ENCODE measurements at places on chromosomes 2 and 18.

DNA sequence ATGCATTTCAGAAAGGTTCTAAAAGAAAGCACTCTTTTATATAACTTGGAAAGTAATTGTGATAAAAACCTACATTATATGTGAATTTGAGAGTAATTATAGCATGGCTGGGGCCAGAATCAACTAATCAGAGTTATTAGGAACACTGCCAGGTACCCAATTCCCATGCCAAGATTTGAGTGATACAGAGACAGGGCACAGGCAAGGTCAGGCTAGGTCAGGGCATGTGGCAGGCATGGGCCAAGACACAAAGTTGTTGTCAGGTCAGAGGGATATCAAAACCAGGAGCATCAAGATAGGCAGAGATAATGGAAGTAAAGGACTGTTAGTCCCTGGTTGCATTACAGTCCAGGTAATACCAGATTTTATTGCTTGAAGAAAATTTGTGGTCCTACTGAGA lies 87.4 kb downstream of the MYO3B start:
- DNase-seq: no peak

DNA sequence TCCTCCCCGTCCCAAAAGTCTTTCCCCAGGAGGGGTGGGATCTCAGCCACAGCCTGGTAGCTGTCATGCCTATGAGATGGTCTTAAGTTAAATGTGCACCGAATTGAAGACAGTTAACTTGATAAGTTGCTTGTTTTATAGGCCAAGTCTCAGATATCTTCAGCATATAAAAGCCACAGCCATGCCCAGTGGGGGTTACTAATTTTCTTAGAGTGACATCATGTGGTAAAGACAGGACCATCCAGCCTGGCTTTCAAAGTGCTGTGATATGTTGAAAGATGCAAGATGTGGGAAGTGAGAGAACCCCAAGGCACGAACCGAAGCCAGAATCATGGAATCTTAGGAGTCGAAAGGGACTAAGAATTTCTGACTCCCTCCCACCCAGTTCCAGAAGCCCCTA lies 42.1 kb upstream of the FAM124B start:
- DNase-seq: no peak

DNA sequence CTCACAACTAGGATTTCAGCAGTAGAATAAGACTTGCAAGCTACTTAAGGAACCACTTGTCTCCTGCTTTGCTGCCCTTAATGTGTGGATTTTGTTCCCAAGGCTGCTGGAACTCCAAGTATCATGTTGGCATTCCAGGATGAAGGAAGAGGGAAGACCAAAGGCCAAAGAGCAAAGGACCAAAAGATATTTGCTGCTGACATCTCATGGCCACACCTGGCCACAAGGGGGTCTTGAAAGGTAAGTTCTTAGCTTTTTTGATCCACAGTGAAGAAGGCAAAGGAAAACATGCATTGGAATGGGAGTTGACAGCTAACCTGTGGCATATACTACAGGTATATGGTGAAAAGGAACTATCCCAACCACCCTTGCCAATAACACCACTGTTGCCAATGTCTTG lies 3.9 kb upstream of the MATN3 start:
- DNase-seq: no peak

DNA sequence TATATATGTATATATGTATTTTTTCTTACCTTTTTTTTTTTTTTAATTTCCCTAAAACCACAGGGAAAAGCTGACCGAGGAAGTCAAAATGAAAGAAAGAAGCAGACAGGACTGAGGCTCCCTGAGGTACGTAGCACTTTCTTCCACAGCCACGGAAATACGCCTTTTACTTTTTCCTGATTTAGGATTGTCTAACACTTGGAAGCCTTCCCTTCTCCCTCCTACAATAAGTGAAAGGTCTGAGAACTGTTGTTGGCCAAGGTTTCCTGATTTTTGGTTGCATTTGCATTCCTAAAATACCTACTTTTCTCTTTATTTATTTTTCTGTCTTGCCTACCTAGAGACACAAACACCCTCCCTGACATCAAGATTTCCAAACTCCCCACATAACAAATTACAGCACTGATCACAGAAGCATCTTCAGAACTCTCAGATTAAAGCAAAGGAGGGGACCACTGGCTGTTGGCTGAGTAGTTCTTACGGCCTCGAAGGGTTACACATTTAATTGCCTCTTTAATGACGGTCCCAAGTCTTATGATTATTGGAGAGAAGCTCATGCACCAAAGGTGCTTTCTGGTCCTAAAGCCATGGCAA lies 778.5 kb upstream of the FANCL start:
- no peak for DNase-seq

DNA sequence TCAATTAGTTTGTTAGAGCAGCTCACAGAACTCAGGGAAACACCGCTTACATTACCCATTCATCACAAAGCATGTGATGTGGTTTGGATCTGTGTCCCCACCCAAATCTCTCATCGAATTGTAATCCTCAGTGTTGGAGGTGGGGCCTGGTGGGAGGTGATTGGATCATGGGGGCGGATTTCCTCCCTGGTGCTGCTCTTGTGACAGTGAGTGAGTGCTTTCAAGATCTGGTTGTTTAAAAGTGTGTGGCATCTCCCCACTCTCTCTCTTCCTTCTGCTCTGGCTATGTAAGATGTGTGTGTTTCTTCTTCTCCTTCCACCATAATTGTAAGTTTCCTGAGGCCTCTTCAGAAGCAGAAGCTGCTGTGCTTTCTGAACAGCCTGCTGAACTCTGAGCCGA lies 63.5 kb upstream of the AGPS start:
- no peak for DNase-seq

DNA sequence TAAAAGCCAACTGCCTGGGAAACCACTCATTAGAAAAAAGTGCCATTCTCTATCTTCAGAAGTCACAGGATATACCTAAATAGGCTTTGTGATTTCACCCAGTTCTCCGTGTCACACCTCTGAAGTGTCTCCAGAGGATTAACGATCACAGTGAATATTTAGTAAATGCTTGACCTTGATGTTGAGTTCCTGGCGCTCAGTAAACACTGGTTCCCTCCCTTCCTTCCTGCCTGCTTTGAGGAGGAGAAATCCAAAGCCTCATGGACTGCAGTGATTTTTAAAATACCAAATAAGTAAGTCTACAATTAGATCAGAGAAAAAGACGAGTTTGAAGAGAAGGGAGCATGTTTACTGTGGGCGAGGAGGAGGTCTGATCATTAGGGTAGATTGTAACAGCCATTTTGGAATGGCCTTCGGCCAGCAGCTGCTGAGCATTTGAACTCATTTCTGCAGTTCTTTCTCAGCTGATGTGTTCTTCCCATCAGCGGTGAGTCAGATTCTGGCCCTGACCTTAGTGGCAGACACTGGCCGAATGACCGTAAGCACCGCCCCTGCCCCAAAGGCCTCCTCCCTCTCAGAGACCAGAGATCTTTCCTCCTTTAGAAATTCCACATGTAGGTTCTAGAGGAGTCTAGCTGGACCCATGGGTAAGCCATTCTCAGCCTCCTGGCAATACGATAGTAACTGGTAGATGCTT lies 62.1 kb upstream of the SLC16A14 start:
- DNase-seq: peak; percentile 51

DNA sequence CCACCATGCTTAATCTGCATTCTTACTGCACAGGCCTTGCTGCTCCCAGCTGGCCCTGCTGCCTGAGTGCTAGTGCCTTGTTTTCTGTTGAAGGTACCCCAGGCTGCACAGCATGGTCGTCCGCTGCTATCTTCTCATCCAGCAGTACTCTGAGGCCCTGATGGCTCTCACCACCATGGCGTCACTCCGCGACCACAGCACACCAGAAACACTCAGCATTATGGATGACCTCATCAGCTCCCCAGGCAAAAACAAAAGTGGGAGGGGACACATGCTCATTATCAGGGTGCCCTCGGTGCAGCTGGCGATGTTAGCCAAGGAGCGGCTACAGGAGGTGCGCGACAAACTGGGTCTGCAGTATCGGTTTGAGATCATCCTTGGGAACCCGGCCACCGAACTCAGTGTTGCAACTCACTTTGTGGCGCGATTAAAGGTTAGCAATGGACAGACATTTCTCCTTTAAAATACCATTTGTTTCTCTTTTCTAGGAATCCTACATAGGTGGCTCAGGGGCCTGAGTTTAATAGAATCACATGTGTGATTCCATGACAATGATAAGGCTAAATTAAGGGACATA lies 110.5 kb downstream of the ESCO1 start:
- DNase-seq: no peak

- DNase-seq: peak; percentile 43
Measured at GRCh38 chr18:49368876-49369440, 91.5 kb downstream of the DYM start.

DNA sequence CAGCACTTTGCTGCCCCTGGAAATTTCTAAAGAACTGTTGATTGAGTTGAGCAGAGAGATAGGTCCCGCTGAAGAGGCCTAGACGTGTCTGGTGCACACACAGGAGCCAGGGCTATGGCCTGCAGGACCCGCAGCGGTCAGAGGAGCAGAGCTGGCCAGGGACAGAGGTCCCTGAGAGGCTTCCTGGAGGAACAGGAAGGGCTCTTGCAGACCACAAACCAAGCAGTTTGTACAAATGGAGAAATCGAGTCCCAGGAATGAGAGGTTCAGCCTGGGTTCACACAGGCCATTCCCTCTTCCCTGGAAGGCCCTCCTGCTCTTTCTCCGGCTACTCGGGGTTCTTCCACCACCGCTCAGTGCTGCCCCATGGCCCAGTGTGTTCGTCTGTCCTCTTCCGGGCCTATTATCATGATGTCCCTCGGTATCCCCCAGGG lies 1.2 kb upstream of the BIN1 start:
- no peak for DNase-seq

DNA sequence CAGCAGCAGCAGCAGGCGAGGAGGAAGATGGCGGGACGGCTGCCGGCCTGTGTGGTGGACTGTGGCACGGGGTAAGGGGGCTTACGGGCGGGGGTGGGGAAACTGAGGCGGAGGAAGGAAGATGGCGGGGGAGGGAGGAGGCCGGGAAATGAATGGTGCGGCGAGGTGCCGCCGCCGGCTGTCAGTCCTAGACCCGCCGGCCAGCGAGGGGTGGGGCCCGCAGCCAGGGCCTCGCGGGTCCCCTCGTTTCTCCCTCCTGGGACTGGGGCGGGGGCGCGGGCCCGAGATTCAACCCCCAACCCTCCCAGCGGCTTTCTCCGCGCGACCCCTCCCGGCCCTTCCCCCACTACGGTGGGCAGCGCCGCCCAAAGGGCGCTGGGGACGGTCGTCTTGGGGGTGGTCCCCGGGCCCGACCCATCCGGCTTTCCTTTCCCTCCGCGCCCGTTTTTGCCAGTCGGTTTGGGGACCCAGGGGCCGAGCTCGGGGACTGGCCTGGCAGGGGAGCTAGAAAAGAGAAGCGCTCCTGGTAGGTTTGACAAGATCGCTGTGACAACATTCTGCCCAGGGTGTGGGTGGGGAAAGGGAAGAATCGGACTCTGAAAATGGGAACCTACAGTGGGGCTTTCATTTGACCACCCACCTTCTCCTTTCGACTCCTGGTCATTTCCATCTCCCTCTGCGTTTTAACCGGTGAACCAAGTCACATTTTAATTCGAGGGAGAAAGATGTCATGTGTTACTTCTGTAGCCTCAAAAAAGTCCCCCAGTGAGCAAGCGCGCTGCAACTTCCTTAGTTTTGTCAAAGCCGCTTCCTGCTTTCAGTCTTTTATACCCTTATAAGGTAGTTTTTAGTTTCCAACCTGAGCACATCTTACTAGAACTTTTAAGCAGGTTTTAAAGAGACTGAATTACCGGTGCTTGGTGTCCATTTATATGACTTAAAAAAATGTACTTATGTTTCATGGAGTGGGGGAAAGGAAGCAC lies 655 bp downstream of the ACTR3 start:
- peak; percentile 68 for DNase-seq

DNA sequence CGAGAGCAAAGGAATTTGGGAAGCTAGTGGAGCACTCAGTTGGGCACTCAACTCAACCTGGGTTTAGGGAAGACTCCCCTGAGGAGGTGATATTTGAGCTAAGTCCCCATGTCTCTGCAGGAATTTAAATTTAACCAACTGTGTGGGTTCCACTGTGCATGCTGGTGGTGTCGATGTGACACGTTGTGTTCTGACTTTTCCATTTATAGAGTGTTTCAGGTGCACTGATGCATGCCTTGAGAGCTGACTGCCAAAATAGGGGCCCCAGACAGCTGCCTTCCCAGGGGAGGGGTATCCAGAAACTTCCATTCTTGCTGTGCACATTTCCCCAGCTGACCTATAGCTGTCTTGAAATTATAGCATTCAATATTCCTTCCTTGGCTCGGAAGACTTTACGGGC lies 63.7 kb upstream of the BCL2L11 start:
- no peak for DNase-seq

- no peak for DNase-seq
Measured at GRCh38 chr2:221629468-221629867, 57.4 kb upstream of the EPHA4 start.

- DNase-seq: no peak
Measured at GRCh38 chr2:179031731-179032408, 18.1 kb downstream of the CCDC141 start.

DNA sequence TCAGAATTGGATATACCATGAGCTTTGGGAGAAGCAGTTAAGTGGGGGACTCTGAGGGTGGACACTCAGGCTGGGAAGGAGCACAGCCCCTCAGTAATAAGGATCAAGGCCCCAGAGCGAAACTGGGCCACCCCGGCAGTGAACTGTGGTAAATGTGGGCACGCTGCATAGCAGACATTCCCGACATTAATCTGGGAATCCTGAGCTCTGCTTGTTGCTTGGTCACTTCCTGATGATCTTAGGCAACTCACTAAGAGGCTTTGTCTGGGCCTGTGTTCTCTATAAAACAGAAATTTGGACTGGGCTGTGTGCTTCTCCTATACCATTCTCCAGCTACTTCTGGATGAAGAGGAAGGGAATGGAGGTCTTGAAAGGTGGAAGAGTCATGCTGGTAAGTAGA lies 4.8 kb downstream of the TGFBRAP1 start:
- no peak for DNase-seq

DNA sequence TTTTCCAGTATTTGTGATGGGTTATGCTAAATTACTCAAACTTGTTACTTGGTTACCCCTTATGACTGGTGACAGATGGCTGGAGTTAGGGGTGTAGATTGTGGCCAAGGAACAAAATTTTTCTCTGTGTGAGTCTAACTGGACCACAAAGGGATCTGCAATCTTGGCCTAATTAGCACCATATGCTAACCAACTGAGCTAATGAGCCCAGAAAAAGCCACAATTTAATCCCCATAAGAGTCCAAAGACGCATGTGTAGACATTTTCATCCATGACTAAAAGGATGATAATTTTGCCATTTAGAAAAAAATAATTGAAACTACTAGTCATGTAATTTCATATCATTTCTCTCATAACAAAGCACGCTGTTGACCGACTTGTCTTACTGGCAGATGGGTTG lies 151.2 kb downstream of the ABCA12 start:
- DNase-seq: no peak
